T47D (cell line): ENCODE measurements at places on chromosomes 11 and 22.

DNA sequence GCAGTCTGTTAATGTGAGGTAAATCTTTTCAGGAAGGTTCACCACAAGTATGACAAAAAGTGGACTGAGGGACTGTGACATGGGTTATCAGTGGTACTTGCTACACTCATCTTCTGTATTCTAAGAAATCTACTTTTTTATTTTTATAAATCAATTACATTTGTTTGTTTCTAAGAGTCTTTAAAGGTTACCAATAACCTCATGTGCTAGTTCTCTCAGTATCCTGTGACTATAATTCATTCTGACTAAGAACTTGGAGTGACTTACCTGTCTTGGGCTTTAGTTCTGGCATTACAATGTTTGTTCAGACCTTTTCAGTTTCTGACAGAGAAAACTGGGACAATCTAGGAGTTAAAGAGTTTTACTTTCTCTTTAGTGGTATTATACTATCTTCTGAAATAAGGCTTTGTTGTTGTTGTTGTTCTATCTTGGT lies 108.4 kb downstream of the PDE3B start:
- no peak for DNase-seq

- DNase-seq: peak; percentile 35
Observed at GRCh38 chr11:47433157-47433556, 6.9 kb upstream of the PSMC3 start.

DNA sequence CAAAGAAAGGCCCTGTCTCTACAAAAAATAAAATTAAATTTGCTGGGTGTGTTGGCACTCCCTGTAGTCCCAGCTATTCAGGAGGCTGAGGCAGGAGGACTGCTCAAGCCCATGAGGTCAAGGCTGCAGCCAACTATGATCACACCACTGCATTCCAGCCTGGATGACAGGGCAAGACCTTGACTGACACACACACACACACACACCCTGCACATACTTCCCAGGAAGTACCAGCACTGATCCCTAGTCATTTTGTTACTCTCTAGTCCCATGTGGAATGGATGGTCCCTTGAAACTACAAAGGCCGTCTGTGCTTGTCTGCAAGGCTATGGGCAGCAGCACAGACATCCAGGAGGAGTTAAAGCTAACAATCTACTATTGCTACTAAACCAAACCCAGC lies 59.7 kb upstream of the CYP2D6 start:
- no peak for DNase-seq

- DNase-seq: no peak
Observed at GRCh38 chr22:30354644-30355043, 2.0 kb downstream of the SF3A1 start.

- DNase-seq: no peak
Observed at GRCh38 chr11:43907028-43907975, 26.7 kb downstream of the ALKBH3 start.

GRCh38 chr11:61756452-61757212 lies 4.2 kb downstream of the MYRF start:
- DNase-seq: no peak

GRCh38 chr11:123187665-123188507 lies 7.2 kb downstream of the CLMP start:
- no peak for DNase-seq

GRCh38 chr11:8765294-8765693 lies 82.7 kb downstream of the RPL27A start:
- DNase-seq: no peak

DNA sequence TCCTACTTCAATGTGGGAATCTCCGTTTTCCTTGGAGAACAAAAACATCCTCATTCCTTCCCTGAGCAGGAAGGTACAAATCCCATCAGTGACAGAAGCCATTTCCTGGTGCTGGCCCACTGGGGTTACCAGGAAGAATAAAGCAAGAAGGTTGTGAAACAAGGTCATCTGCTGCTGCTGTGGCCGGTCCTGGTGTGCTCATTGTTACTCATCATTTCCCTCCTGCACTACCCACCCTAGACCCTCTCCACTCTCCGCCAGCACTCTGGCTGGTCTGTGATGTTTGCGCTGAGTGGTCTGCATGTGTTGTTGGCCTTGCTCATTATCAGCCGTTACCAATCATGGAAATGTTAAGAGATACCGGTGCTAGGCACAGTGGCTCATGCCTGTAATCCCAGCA lies 37.0 kb downstream of the OSBP2 start:
- no peak for DNase-seq

- no peak for DNase-seq
Observed at GRCh38 chr22:16922706-16923105, 85.3 kb downstream of the GAB4 start.

DNA sequence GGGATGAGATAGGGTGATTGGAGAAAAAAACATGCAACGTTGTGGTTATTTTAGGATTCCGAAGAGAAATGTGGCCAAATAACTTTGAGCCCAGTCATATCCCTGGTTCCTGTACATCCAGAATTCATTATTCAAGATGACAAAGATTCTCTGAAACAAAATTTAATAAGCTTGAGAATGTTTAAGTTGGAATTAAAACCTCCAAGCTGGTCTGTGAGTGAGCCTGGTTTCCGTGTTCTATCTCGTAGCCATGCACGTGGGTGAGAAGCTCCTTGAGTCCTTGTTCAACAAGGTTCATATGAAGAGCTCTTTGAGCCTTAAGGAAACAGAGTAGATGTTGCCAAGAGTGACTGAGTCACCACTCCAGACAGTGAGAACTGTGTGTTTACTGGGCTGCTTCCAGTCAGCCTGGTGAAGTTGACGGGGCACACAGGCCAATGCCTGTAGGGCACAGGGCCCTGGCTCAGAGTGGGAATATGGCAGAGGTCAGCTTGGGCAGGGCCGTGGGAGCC lies 206.5 kb downstream of the NAV2 start:
- DNase-seq: no peak

DNA sequence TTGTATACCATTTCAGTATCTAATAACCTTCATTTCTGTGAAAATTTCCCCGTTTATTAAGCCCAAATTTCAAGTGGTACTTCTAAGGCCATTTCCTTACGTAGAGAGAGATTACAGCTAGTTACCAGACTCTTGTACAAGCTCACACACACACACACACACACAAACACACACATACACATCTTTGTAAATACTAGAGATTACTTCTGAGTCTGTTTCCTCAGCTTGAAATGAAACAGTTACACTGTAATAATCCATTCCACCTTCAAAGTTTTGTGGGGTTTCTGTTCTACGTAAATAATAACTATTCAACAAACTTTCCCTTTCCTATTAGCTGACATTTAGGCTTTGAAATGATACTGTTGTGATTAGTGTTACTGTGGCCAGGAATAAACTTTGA lies 6.2 kb downstream of the POGLUT3 start:
- no peak for DNase-seq

- DNase-seq: no peak
Observed at GRCh38 chr11:113484223-113484622, 9.0 kb upstream of the DRD2 start.

DNA sequence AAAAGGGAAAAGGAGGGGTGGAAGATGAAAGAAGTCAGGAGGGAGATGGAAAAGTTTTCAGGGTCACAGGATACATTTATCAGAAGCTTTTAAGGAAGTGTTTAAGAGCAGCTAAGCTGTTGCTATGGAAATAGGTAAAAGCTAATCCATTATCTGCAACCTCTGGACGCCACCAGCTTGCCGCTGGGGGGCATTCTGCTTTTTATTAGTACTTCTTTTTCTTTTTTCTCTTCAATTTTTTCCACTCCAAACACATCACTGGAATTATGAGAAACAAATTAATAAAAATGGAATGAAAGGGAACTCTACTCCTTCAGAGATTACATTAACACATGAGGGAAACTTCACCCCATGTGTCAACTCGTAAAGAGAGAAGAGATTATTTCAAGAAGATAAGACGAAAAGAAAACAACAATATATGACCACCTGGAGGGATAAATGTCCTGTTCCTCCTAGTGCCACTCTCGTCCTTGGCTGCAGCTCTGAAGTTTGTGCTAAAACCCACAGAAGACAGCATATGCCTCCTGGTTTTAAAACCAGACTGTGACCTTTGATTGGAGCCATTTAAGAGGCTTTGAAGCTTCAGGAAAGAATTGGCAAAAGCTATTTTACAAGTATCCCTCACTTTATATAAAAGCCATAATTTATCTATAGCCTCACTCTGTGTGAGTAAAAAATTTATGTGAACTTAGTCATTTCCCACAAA lies 972.8 kb downstream of the OPCML start:
- no peak for DNase-seq

DNA sequence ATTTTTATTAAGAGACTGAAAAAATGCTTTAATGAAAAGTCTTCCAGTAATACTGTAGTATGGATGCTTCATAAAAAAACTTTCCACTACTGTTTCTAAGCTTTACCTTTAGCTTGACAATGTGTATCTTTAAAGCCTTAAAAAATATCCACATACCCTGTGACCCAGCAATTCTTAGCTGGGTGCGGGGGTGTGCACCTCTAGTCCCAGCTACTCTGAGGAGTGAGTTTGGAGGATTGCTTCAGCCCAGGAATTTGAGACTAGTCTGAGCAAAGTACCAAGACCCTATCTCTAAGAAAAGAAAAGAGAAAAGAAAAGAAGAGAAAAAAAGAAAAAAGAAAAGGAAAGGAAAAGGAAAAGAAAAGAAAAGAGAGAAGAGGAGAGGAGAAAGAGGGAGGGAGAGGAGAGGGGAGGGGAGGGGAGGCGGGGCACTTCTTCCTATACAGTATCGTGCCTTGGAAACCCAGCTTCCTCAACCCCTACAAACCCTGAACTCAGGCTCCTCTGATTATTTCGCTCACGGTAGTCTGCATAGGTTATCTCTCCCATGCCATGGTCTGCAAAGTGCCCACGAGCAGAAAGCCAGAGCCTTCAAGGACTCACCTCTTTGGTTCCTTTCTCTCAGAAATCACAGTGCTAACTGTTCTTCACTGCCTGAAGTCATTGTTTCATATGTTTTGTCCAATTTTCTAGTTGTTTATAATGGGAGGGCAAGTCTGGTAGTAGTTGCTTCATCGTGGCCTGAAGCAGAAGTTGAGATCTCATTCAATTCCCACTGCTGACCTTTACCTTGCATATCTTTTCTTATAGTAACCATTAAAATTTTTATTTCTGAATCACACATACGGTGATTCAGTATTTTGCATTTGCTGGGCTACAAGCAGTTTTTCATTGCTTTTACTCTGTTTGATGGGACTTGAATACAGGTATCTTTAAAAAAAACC lies 82.2 kb downstream of the FAM83F start:
- DNase-seq: no peak

DNA sequence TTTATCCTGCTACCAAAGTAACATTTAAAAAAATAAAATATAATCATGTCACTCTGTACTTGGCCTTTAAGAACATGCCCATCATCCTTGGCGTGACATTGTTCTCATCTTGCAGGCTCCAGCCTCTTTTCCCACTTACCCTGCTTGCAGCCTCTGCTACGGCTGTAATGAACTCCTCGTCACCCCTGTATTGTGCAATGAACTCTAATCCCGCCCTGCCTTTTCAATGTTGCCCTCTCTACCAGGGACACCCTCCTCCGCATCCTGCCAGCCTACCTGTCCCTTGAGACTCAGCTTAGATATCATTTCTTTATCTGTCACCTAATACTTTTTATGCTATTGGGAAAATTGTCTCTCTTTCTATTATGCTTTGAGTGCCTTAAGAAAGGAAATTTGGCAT lies 12.6 kb upstream of the MMP20 start:
- DNase-seq: peak; percentile 89

DNA sequence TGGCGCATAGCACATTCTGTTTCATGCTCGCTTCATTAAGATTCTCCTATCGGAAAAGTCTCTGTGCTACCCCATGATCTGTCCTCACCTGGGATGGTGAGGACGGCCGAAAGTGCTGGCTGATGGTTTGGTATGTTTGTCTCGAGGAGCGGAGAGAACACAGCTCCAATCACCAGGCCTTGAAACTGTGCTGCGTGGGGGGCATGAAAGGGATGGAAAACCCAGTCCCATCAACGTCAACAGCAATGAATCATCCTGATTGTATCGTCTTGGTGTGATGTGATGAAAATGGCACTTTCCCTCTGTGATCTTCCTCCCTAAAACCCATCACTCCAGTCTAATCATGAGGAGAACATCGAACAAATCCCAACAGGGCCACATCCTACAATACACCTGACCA lies 8.4 kb downstream of the FXYD6 start:
- DNase-seq: no peak

- no peak for DNase-seq
Observed at GRCh38 chr22:20946080-20946986, 20.7 kb upstream of the AIFM3 start.

DNA sequence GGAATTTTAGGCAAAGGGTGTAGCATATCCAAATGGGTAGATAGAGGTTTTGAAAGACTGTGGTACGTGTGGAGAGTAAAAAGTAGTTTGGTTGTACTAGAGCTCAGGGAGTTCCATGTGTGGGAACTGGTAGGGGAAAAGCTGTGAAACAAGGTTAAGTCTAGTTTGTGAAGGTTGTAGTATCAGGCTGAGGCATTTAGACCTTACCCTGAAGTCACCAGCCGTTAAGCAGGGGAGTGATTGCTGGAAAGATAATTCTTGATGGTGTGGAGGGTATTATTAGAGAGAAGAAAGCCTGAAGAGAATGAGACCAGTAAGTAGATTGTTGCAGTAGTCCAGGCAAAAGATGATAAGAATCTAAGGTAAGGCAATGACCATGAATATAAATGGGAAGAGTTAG lies 68.0 kb downstream of the RNF169 start:
- no peak for DNase-seq

- no peak for DNase-seq
Observed at GRCh38 chr11:76666408-76666807, 4.1 kb downstream of the LRRC32 start.

DNA sequence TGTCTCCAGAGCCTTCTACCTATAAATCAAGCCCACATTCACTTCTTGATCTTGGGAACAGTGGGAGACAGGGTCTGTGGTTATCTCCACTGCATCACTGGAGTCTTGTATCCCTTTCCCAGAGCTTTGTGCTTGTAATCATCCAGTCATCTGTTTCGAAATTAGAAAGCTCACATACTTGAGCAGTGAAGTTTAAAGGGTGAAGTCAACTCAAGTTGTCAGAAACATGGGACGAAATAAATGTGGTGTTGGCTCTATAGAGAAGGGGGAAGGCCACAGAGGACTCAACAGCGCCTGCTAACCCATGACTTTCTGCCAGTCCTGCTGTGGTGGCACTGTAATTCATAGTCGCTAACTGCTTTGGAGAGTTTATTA lies 197.5 kb downstream of the DBX1 start:
- no peak for DNase-seq

DNA sequence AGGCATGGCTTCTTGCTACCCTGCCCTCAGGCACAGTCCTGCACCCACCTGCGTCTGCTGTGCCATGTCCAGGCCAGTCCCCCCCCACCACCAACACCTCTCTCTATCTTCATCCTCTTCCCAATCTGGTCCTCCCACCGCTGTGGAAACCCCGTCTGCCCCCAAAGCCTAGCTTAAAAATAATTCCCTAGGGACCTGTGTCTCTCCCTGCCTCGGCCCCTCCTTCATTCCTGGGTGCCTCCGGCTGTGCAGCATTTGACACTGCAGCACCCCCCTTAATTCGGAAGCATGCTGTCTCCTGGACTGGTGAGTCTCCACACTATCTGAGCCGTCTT lies 2.5 kb upstream of the ASCL2 start:
- DNase-seq: no peak
